IPS DF 19.7 (cell line): ENCODE measurements at places on chromosomes 7 and 10.

DNA sequence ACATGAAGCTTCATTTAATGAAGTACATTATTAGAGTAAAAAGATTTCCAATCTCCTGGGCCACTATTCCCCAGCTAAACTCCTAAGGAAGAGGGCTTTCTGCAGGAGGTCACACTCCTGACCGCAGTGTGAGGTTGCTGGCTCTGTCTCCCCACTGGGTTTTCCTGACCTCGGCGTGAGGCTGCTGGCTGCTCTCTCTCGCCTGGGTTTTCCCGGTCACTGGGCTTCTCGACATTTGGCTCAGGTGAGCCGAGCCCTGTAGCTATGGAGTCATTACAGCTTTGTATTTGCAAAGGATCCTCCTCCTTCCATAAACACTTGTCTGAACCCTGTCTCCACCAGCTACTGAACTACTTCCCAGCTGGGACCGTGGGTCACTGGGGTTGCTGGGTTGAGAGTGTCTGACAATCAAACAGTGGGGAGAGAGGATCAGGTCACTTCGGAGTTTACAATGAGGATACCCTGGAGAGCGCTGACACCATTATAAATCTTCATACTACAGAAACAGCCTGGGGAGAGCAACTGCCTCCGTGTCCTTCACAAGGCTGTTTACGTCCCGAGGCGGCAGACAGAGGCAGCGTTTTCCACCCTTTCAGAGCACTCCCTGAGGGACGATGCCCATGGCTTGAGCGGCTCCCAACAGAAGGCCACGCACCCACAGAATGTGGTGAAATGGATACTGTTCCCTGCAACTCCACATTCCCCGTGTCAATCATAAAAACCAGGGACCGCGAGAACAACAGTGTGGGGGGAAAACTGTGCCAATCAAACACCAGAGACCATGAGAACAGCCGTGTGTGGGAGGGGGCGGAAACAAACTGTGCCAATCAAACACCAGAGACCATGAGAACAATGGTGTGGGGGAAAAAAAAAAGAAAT, 226.2 kb downstream of the ZMYND11 start:
- DNase-seq: no peak

GRCh38 chr10:51121861-51122260, 47.6 kb downstream of the PRKG1 start:
- no peak for DNase-seq

DNA sequence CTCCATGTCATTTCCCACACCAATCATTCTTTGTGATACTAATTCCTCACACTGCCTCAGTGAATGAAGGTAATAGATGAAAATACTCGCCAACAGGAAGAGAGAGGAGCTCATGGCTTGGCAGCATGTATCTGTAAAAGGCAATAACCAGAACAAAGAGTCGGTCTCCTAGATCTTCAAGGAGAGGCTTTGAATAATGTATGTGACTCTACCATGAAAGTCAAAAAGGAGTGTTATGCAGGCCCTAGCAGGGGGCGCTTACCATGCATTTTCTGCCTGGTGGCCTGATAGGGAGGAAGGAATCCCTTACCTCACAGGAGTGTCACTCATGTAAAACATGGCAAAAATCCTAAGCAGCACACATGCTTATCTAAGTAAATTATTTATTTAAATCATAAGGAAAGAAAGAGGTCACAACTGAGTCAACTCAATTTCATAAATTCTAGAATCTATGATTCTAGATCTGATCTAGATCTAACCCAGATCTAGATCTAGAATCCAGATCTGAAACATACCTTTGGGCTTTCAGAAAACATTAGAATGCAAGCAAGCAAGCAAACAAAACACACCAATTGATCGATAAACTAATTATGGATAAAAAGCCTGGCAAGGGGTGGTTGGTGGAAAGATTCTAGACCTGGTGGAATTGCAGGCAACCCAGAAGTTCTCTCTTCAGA, 226.3 kb upstream of the KLF6 start:
- DNase-seq: no peak

DNA sequence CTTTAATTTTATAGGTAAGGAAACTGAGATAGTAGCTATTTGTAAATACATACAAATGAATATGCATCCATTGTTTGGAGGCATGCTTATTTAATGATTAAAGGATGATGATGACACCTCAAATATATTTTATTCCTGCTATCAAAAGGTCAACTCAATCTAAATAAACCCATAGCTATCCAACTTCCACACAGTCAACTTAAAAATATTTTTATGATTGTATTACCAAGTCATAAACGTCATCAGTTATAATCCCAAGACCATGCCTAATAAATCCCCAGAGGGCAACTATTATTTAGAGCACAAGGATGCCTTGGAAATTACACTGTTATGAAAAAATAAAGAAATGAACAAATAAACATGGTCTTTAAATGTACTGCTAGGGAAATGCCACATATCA, 102.1 kb downstream of the MPP7 start:
- no peak for DNase-seq

- peak; percentile 15 for DNase-seq
Measured at GRCh38 chr10:110279407-110279986, 25.2 kb downstream of the SMNDC1 start.

GRCh38 chr10:20927456-20927855, 30.3 kb upstream of the NEBL start:
- DNase-seq: no peak

DNA sequence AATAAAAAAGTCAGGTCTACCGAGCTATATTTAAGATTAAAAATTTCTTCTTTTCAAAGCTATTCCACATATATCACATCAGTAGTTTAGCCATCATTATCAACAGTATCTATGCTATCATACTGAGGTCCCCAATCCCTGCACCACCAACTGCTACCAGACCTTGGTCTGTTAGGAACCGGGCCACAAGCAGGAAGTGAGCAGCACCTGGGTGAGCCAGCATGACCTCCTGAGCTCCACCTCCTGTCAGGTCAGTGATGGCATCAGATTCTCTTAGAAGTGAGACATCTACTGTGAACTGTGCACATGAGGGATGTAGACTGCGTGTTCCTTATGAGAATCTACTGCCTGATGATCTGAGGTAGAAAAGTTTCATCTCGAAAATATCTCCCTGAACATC, 632.1 kb upstream of the KCND2 start:
- no peak for DNase-seq

- DNase-seq: no peak
Measured at GRCh38 chr10:5968037-5968680, 9.2 kb downstream of the IL15RA start.

DNA sequence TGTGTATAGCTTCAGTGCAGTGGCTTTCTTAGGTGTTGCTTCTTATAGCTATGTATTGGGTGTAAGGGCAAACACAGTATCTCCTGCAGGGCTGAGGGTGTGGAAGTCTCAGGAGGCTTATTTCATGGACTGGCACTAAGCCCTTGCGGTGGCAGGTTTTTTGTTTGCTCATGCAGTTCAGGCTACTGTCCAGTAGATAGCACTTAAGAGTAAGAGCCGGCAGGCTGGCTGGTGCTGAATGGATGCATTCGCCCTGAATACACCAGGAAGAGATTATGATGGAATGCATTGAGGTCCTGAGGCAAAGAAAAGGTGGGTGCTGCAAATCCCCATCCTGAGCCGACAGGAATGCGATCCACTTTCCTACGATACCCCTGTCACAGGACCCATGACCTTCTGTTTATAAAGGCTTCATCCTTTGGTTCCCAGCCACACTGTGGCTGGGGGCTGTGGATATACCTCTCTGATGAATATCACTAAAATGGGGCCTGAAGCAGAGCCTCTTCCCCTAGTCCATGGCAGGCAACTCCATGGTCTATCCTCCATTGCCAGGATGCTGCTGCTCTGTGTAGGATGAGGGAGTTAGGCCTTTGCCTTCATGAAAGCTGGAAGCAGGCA, 44.9 kb downstream of the ANXA8 start:
- DNase-seq: peak; percentile 42

DNA sequence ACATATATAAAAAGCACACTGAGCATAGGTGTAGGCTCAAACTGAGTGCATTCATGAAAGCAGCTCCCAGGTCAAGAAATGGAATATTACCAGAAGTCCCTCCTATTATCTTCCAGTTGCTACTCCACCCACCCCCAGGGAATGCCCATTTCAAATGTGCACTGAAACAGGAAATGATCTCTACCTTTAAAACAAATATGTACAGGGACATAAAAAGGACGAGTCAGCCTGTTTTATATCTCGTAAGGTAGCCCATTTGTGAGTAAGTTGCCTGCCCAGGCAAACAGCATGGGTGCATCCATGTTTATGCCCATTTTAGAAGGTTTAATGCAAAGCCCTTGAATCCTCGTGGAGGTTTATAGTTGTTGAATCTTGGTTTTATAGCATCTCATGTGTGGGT, 10.4 kb downstream of the FFAR4 start:
- DNase-seq: no peak
